ENCODE measurements at places on chromosomes 11 and 22.

DNA sequence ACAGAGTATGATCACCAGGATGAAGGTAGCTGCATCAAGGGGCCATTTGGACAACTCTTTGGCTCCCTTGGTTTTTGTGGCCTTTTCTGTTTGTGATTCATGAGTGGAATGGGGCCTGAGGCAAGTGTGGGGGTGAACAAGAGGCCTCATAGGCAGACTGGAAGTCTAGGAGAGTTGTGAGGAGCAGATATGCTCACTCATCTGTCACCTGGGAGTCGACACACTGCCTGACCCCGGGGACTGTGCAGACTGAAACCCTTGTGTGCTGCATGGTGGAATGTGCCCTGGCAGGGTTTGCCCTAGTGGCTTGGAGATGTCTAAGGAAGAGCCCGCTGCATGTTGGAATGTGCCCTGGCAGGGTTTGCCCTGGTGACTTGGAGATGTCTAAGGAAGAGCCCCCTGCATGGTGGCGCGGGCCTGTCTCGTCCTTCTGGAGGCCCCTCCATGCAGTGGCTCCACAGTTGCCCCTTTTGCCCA is 60.0 kb downstream of the MED15 start:
- peak; percentile 78 for DNase-seq

GRCh38 chr11:118156531-118157185 is 4.0 kb upstream of the SCN4B start:
- no peak for DNase-seq

- DNase-seq, result no peak
Measured at GRCh38 chr11:15692739-15693138, 578.0 kb downstream of the INSC start.

- DNase-seq, result no peak
Measured at GRCh38 chr11:36478700-36479329, 31.3 kb downstream of the TRAF6 start.

GRCh38 chr11:104254347-104254746 is 90.4 kb upstream of the PDGFD start:
- no peak for DNase-seq

GRCh38 chr22:37244922-37245722 is 1.1 kb upstream of the RAC2 start:
- no peak for DNase-seq

Data from epithelial cell of prostate (primary cell).